Transverse colon (tissue), 4 donors: ENCODE measurements at places on chromosomes 7 and 10.

DNA sequence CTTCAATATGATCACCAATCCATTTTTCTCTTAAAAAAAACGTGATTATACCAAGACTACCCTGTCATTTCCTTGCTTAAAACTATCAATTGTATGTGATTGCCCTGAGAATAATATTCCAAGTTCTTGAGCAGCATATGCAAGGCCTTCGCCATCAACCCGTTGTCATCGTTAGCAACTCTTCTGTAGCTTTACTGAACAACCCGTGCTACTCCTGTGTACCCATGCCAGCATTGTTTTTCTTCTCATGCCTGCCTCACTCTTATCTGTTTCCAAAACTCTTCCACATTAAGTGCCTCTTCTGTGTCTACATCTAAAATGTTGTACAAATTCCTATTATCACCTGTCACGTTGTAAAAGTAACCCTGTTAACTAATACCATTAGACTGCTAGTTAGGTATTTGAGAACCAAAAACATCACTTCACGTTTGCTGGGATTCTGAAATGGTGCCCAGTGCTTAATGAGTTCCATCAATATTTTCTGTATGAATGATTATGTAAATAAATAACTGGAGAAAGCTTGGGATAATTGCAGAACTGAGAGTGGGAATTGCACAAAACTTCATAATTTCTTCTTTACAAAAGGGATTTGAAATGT lies 10.5 kb downstream of the CAV2 start:
- no peak for DNase-seq

DNA sequence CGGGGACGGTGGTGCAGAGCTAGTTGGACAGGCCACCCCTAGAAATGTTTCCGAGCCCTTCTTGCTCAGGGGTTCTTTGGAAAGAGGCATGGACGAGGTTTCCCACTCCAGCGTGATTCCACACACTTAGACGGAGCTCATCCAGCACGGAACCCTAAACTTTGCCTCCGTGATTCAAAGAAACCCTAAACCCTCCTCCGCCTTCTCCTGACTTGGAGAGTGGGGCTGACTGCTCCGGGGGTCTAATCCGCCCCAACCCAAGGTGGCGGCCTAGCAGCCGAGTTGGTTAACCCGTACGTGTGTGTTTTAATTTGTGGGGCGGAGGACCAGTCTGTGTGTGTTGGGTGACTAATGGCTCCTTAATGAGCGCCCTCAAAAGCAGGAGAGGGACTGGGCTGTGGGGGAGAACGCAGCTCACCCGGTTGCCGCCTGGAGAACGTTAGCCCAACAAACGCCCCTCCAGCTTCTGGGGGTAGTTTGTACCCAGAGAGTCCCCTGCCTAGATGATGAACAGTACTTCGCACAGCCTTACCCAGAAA lies 3.8 kb downstream of the NEUROG3 start:
- DNase-seq: no peak

GRCh38 chr7:37408291-37409228 lies 40.1 kb downstream of the ELMO1 start:
- no peak for DNase-seq

- no peak for DNase-seq
Measured at GRCh38 chr7:95472581-95473161, 13.1 kb upstream of the ASB4 start.

GRCh38 chr7:92400013-92400412 lies 47.3 kb upstream of the GATAD1 start:
- no peak for DNase-seq

DNA sequence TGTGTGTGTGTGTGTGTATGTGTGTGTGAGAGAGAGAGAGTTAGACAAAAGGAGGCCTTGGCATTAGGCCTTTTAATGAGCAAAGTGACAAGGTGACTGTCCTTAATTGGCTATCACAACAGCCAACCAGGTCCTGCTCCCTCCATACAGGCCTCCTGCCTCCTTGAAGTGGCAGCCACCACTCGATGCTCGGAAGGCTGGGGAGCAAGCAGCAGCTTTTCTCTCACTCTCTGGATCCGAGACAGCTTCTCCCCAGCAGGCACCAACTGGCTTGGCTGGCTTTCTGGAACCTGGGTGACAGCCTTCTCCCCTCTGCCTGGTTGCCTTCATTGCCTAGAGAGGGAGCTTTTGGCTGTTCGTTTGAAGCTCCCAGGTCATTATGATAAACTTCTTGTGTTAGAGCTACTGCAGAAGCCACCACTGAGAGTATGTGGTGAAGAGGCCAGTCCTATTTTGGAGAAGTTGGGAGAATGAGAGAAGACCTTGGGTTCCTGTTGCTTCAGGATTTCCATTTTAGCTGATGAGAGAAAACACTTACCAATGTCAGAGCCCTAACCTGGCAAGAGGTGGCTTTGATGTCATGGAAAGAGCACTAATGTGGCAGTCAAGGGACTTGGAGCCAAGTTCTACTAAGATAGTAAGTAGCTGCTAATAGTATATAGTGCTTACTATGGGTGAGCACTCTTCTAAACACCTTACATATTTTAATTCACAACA lies 37.6 kb downstream of the RPS24 start:
- DNase-seq: no peak

- no peak for DNase-seq
Measured at GRCh38 chr7:50426280-50427045, 23.7 kb downstream of the FIGNL1 start.

DNA sequence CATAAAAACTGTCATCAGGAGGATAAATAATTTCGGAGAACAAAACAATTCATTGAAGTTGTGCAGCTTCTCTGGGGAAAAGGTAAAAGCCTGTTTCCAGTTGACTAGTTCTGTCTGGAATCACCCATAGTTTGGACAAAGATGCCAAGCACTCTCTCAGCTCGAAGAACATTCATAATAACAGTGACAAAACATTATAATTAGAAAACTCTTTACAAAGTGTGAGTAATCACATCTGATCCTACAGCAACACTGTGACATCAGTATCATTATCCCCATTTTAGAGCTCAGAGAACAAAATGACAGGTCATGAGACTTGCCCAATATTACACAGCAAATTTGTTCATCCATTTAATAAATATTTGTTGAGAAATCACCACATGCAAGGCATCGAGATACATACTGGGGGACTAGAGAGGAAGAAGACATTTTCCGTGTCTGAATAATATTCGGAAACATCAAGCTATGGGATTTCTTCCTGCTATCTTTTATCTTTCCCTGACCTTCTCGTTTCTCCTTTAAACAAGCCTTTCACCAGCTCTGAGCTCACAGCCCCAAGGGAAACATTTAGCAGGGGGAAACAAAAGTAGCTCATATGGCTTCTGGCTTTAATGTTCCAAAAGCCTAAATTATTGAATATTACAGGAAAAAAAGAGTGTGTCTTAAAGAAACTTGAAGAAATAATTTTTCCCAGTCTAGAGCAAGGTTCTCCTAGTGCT lies 123.3 kb upstream of the GHITM start:
- DNase-seq: no peak

GRCh38 chr7:1889556-1890181 lies 219.6 kb downstream of the ELFN1 start:
- no peak for DNase-seq

DNA sequence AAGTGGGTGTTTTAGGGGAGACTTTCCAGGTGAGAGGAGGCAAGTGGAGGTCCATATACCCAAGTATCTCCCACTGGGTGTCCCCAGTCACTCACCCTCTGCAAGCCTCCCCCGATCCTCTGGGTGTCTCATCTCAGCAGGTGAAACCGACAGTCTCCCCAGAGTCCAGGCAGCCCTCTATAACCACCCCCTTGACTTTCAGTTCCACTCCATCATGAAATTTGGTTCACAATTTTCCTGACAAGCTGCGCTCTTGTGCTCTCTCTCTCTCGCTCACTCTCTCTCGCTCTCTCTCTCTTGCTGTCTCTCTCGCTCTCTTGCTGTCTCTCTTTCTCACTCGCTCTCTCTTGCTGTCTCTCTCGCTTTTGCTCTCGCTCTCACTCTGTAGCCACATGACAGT lies 8.1 kb upstream of the RABGEF1 start:
- no peak for DNase-seq

DNA sequence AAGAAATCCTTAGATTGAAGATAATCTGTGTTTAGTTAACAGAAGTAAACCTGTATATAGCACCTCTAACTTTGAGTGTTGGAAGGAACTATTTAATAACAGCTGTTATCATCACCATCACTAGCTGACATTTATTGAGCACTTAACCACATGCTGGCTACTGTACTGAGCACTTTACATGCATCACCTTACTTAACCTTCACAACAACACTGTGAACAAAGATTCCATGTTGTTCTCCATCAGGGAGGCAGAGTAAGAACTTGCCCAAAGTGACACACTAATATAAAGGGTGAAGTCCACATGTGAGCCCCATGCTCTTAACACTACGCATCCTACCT lies 182.2 kb downstream of the ST7 start:
- DNase-seq: no peak

DNA sequence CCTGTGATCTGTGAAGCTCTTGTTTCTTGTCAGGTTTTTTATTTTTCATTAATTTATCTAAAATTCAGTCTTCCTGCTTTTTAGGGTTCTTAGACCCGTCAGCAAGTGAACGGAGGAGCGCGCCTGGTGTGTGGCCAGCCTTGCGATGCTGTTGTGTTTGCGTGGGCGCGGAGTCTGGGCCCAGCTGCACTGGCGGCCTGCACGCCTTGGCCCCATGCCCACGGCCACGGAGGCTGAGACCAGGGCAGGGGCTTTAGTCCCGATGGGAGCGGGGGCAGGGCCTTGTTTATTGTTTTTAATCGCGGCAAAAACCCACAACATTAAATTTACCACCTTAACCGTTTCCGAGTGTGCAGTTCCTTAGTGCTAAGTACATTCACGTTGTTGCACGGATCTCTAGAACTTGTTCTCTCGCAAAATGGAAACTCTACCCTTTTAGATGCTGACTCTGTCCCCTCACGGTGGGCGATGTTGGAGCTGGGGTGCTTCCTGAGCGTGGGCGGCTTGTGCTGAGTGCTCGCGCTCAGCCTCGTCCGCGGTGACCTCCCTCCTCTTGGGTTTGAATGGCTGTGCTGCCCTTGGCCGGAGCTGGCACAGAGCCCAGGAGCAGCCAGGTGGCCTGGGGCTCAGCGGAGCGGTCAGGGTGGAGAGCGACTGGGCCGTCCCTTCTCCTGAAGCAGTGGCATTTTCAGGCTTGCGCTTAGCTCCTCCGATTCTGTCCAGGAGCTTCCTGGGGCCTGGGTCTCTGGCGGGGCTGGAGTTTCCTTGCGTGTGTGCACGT lies 69.1 kb downstream of the INPP5A start:
- no peak for DNase-seq

DNA sequence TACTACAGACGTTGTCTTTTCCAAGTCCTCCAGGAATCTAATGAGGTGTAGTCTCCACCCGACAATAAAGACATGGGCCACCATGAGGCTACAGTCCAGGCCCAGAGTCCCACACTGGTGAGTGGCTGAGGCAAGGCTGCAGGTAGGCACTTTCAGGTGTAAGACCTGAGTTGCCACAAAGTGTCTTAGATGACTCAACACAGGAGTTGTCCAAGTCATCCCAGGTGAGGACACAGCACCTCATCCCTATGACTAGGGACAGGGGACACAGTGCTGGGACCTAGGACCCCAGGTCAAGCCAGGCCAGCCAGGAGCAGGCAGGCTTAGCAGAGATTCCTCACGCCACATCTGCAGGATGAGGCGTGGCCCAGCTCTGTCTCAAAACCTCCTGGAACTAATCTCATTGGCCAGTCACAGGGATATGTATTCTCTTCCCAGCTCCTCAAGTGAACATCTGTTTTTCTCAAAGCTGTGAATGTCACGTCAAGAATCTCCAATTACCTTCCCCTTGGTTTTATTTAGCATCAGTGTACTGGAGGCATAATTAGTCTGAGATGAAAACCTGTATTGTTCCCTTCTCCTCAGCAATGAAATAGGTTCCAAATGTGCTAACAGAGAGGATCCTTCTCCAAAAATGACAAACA lies 254.6 kb downstream of the GRID1 start:
- DNase-seq: no peak

- no peak for DNase-seq
Measured at GRCh38 chr10:47166405-47166777, 133.6 kb upstream of the GDF10 start.

DNA sequence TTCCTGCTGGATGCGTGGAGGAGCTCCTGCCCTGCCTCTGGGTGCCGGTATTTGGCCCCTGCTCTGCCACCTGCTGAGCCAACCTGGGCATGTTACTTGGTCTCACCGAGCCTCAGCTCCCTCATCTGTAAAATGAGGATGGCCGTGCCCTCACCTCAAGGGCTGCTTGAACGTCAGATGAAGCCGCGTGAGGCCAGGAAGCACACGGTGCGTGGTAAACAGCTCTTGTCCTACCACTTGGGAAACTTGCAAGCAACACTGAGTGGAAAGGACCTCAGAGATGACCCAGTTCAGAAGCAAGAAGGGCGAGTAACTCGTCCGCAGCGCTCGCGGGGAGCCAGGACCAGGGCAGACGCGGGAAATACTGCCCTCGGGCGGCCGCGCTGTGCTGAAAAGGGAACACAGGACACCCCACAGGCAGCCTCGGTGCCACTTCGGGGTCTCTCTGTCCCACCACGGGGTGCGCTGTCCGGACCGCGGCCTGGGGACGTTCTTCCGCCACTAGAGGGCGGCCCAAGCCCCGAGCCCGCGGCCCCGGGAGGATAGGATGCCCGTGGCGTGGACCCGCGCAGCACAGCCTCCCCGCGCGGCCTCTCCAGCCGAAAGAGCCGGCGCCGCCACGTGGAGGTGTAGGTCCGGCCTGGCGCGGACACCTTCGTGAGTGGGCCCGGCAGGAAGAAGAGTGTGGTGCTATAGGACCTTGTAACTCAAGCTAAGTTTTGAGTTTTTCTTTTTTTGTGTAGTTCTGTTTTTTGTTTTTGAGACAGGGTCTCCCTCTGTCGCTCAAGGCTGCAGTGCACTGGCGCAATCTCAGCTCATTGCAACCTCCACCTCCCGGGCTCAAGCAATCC lies 94.1 kb downstream of the PRKAG2 start:
- DNase-seq: peak; percentile 69
